Activated naive CD4-positive, alpha-beta T cell treated with Interleukin-2 at 50 U/mL for 16 hours (primary cell): ENCODE measurements at places on chromosomes 7 and 10.

- no peak for DNase-seq
Measured at GRCh38 chr10:45454262-45454661, 80.2 kb downstream of the ALOX5 start.

DNA sequence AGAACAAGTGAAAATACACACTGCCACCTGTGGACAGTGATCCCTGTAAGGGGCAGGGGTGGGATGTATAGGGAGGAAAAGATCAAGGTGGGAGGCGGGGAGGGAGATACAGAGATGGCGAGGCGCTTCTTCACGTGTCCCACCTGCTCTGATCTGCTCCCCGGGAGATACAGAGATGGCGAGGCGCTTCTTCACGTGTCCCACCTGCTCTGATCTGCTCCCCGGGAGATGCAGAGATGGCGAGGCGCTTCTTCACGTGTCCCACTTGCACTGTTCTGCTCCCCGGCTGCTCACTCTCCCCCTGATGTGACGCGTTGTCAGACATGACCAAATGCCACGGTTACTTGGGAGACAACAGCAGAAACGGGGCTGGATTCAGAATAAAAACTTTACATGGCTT is 308.3 kb upstream of the SHH start:
- DNase-seq, result no peak

- no peak for DNase-seq
Measured at GRCh38 chr10:65531545-65531944, 1394.3 kb upstream of the LRRTM3 start.

DNA sequence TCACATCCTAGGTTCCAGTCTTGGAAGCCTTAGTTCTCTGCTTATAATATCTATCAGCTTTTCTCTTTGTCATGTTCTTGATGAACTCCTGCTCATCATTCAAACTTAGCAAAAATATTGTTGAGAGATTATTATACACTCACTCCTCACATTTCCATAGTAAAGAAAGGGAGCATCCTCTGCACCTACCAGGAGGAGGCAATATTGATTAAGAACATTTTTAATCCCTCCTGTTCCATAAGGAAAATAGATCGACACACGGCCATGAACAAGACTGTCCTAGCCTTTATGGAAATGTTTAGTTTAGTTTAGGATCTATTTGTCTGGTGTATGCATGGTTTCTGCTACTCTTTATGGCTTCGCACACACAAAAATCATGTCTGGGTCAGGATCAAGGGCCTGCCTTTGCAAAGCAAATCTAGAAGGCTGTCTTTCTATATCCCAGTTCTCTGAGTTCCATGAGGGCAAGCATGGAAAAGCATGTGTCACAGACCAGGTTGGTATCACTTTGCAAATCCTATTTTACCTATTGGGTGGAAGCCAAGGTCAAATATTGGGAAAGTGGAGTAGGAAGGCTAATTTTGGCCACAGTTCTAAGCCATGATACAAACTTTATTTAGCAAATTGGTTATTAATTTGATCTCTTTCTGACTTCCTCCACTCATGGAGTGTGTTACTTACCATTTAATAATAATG is 164.4 kb downstream of the MDFIC start:
- no peak for DNase-seq

- DNase-seq, result no peak
Measured at GRCh38 chr10:5364374-5364773, 392 bp upstream of the UCN3 start.

- no peak for DNase-seq
Measured at GRCh38 chr7:104296900-104297299, 31.5 kb upstream of the LHFPL3 start.
